ENCODE measurements at places on chromosomes 12 and 14.

GRCh38 chr14:58215191-58215914 lies 15.4 kb downstream of the ACTR10 start:
- DNase-seq = no peak

DNA sequence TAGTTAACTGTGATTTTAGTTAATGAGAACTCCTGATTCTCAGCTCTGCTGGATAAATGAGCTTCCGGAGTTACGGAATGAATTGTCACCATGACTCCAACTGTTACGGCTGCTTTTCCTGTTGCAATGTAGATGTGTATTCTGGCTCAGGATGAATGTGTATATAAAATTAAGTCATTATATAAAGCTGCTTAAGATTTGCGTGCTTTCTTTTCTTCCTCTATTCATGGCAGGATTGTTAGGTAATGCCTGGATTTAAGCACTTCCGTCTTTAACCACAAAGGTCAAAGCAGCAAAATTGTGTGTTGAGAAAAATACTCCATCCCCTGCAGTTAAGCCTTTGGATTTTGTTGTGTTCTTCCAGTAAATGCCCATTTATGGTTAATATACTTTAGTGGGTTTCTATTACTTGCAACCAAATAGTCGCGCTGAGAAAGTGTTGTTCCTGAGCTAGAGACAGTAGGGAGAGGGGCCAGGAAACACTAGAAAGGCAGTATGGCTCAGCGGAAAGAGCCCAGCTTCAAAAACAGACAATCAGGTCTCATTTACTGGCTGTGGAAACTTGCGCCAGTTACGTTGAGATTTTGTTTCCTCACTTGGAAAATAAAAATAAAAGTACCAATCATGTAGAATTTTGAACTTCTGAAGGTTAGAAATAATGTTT lies 9.4 kb upstream of the CCDC175 start:
- no peak for DNase-seq

DNA sequence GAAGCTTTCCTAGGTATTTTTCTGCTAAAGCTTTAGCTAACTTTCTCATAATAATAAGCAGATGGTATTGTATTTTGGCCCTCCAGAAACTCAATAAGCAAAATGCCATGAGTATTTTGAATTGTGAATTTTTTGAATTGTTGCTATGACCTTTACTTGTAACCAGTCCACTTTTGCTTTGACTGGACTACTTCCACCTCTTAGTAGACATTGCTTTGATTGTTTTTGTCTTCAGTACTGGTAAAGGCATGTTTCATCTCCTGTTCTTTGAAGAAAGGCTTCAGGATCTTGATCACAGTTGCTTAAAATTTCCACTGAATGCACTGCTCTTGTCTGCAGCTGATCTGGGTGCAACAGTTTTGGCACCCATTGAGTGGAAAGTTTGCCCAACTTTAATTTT lies 102.3 kb downstream of the TRMT5 start:
- no peak for DNase-seq

DNA sequence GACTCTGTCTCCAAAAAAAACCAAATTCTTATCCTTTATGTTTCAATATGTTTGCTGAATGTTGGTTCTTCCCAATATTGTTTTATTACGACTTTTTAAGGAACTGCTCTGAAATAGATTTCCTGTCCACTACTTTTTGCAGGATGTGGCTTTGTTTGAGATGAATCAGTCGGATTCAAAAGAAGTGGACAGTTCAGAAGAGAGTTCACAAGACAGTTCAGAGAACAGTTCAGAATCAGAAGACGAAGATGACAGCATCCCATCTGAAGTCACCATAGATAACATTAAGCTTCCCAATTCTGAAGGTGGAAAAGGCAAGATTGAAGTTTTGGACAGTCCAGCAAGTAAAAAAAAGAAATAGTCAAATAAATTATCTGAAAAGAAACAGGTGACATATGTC lies 8.2 kb downstream of the NOPCHAP1 start:
- no peak for DNase-seq

GRCh38 chr14:50974118-50974517 lies 29.8 kb upstream of the PYGL start:
- DNase-seq = no peak

DNA sequence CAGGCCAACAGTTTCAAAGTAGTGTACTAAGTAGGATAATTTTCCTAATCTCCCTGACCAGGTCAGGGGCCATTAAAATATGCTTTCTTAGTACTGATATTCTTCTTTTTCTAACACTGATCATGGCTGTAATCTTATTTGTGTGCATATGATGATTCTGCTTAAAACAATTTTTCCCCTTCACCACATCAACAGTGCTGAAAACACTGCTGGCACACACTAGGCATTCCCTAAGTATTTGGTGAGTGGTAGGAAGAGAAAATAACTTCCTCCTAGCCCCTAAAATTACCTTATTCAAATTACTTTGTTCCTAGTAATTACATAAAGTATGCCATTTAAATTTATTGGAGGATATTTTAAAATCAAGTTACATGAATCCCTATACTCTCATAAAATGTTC lies 49.9 kb upstream of the BBS10 start:
- no peak for DNase-seq

DNA sequence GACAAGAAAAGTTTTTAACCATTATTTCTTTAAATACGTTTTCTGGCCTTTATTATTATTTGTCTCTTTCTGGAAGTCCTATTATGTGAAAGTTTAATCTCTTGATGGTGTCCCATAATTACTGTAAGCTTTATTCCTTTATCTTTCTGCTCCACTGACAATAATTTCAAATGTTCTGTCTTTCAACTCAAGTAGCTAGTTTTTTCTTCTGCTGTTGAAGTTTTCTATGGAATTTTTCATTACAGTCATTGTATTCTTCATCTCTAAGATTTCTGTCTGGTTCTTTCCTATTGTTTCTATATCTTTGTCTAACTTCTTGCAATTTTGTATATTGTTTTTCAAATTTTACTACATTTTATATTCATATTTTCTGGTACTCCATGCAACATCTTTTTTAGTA lies 173.6 kb upstream of the MGAT4C start:
- no peak for DNase-seq

DNA sequence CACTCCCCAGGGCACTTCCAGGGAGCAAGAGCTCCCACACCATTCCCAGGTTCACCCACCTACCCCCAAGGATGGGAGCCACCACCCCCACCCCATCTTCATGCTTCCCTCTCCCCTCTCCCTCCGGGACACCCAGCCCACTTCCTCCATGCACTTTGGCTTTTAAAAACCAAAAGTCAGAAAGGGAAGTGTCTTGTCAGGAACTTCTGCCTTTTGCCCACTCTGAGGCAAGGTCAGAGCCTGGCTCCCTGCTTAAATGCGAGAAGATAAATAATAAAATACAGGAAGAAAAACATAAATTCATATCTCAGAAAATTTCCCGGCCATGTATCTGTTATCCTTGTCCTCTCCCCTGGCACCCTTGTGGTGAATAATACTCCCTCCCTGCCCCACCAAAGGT lies 81.6 kb downstream of the PTGER2 start:
- no peak for DNase-seq

DNA sequence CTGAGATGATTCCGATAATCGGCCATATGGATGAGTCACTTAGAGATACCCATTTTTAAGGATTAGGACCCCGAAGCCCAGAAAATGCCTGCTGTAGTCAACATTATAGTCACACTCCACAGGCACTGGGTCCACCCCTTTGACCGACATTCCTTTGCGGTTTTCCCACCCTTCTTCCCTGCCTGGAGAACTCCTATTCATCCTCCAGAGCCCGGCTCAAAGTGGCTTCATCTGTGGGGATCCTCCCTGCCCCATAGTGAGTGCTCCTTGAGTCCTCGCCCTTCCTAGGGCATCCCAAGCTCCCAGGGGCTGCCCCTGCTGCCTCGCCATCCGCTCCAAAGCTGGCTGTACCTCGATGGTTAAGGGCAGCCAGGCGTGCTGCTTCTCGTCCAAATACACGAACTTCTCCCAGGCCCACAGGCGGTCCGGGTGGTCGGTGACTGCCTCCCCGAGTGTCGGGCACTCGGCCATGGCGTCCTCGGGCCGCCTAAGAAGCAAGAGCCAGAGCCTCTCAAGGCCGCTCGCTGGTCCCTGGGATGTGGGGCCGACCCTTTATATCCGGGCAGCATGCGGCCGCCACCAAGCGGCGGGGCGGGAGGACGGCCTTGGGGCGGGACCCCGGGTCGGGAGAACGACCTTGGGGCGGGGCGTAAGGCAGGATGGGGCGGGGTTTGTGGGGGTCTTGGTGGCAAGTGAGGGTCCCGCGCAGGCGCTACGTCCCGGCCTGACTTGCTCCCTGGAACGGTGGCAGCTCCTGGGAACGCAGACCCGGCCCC lies at the start of gene TCL1A:
Gene TCL1A, minus strand, starts transcription at position 530 of the 776 bp plus-strand sequence. Its CDS starts 59 bp downstream, at position 471.
- DNase-seq = no peak

DNA sequence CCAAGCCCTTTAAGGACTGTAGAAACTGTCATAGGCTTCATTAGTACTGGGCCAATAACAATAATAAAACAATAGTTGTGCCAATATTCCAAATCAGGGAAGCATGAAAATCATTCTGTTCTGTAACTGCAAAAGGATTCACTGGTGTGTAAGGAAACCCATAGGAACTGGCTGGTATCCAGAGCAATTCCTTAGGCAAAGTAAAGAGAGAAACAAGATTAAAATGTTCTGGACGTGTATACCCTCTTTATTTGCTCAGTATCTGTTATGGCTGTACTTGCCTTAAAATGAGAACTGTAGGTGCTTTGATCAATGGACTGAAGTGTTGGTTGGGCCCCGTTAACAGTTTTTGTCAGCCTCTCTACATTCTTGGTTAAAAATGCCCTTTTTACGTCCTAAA lies 72.4 kb upstream of the STAC3 start:
- DNase-seq = no peak

DNA sequence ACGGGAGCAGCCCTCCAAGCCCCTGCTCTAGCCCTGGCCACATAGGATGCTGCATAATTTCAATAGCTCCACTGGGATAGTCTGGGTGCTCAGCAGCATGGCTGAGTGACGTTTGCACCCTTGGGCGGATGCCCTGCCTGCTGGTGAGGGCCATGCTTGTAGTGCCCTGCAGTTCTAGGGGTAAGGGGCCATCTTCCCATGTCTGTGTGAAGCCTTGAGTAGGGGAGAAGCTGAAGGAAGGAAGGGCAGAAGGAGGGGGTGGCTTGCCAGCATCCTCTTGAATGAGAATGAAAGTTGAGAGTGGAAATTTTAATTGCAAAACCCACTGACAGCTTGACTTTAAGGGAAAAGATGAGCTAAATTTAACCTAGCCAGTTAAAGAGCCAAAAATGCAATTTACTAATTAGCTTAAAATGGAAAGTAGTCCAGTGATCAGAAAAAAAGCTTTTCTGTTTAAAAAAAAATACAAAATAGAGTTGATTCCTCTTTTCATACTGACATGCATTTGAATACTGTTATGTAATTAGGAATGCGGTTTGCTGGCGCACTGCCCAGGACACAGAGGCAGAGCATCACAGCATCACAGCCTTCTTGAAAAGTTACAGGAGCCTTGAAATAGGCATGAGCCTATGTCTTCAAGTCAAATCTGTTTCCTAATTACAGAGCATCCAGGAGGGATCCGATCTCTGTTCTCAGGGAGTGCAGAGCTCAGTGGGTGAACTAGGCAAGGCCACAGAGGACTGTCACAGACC lies 18.5 kb upstream of the EML1 start:
- DNase-seq = no peak

- DNase-seq = no peak
These were observed 237.1 kb downstream of the SLC41A2 start for GRCh38 chr12:104721039-104721405.

DNA sequence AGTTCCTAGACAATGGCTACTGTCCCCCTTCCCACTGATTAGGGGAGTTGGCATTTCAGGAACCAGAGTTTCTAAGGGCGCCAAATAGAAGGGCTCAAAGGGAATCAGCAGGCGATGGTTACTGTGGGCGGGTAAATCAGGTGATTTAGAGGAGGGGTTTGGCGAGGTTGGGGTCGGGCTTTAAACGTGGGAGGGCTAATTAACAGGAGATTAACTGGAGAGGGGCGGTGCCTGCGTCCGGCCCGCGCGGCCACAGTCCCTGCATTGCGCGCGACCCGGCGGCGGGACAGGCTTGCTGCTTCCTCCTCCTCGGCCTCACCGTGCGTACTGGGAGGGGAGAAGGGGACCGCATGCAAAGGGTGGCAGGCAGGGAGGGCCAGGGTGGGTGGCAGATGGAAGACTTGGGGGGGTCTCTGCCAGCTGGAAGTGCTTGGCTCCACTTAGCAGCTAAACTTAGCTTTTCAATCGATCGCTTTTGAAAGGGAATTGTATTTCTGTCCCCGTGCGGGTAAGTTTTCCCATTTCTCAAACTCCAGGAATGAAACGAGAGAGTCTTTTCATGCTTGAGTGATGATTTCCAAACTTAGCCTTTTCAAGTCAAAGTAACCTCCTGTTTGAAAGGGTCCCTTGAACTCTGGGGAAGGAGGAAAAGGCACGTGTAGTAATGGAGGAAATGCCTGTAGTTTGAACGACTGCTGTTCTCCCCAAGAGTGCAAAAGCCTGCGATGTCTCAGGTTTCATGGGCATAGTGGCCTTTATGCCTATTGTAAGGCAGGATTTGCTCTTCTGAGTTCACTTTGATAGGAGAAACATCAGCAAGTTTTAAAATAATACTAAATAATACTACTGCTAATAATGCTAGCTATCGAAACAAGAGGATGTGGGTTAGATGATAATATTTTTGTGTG lies at the start of gene MGST1:
Gene MGST1, plus strand, starts transcription at position 255 of the 908 bp plus-strand sequence. CDS start 6,608 bp downstream, outside the sequence.
- DNase-seq = no peak

GRCh38 chr12:85923767-85924331 lies 49.8 kb downstream of the NTS start:
- DNase-seq = no peak

DNA sequence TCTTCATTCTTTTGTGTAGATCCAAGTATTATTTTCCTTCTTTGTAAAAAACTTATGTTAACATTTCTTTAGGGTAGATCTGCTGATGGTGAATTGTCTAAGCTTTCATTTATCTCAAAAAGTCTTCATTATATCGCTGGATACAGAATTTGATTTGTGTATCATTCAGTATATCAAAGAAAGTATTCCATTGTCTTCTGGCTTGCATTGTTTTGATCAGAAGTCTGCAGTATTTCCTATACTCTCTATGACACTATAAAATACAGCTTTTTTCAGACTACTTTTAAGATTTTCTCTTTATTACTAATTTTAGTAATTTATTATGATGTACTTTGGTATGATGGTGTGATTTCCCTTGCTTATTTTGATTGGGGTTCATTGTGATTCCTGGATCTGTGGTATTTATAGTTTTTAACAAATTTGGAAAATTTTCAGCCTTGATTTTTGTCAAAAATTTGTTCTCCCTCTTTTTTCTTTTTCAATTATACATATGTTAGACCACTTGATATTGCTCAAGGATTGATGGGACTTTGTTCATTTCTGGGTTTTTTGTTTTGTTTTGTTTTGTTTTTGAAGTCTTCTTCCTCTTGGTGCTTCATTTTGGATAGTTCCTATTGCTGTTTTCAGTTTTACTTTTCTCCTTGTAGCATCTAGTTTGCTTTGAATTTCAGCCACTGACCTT lies 176.5 kb downstream of the ZFP36L1 start:
- DNase-seq = no peak

DNA sequence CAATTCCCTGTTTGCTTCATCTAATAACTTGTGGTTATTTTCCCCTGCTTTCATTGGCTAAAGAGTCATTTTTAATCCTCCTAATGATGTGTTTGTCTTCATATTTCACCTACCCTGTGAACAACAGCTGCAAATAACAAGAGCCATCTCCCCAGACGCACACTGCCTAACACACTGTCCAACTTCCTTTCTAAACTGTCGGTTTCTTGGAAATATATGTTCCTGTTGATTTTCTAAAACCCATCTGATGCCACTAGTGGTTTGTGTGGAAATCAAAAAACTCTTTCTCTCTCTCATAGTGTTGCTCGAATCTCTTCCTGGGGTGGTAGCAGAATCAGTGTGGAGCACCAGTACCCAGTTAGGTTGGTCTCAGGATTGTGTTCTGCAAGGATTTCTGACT lies 226.9 kb downstream of the EPS8 start:
- no peak for DNase-seq

Data from NCI-H1930 (cell line).